ENCODE measurements at places on chromosomes 3 and 15.

GRCh38 chr3:48477959-48478520 is 25.9 kb downstream of the SHISA5 start:
- no peak for DNase-seq

DNA sequence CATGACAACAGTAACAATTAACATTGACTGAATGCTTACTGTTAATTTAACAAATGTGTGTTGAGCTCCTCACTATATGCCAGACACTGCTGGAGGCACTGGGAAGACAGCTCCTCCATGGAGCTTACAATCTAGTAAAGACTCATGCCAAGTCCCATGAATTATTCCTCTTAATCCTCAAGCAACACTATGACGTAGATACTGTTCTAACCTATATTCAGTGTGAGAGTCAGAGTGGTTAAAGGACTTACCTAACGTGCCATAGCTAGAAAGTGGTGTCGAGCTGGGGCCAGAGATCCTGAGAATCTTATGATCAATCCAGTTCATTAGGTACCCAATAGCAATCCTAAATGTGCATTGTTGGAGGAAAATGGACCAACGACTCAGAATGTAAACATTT is 43.6 kb downstream of the MYO1E start:
- no peak for DNase-seq

DNA sequence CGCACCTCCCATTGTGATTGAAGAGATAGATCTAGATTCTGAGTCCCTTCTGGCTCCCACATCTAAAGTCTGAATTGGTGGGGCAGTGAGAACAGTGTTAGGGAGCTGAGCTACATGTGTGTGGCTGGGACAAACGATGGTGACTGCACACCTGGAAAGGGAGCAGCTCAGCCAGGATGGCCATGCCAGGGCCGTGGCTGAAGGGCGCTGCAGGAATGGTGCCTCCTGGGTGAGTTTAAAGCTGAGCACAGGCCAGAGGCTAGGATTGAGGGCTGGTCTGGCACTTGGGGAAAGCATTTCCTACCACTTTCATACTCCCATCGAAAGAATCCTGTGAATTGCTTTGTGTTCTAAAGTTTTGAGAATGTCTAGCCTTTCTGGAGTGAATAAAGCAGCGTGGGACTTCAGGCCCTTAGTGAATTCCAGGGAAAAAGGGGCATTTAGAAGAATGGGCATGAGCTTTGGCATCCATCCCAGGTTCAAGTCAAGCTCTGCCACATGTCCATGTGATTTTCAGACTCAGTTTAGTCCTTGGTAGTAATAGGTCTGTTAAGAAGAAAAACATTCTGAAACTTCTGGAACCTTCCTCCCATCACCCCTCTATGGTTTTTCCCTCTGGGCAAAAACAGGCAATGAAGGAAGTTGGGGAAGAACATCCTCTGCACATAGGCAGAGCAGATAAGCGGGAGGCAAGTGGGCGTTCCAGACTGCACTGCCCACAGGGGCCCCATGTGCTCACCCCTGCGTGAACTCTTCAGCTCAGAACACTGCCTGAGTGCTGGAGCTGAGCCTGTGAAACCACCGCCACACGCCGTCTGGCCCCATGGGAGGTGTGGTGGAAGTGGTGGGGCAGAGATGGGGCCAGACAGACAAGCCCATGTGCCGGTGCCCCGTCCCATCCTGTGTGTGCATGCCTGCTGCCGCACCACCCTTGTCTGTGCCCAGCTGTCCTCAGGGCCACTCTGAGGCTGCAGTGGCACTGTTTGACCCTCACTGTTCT is 12.9 kb upstream of the CPNE9 start:
- DNase-seq = no peak

- no peak for DNase-seq
Measured at GRCh38 chr3:16411441-16411840, 102.1 kb downstream of the RFTN1 start.

- DNase-seq = no peak
Measured at GRCh38 chr15:101407439-101407838, 82.1 kb downstream of the PCSK6 start.

DNA sequence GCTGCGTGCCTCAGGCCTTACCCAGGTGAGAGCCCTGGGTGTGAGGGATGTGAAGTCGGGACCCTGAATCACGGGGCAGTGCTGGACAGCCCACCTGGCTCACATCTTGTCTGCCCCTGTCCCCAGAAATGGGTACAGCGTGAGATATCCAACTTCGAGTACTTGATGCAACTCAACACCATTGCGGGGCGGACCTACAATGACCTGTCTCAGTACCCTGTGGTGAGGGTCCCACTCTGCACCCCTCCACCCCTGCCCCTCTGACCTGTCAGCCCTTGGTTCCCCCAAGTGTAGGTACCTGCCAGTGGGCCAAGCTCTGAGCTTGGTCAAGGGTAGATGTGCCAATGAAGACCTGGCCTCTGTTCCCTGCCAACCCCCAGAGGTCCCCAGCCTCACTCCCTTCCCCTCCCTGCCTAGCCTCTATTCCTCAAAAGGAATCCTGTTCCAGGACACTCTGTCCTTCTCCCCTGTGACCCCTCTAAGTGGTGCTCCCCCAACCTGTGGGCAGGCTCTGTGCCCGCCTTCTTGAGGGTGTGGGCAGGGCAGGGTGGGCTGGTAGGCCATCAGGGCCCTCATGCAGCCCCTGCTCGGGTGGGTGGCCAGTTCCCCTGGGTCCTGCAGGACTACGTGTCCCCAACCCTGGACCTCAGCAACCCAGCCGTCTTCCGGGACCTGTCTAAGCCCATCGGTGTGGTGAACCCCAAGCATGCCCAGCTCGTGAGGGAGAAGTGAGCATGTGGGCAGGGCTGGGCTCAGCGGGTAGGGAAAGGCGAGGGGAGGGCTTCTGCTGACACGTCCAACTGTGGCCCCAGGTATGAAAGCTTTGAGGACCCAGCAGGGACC is 25.1 kb downstream of the NBEAL2 start:
- no peak for DNase-seq

DNA sequence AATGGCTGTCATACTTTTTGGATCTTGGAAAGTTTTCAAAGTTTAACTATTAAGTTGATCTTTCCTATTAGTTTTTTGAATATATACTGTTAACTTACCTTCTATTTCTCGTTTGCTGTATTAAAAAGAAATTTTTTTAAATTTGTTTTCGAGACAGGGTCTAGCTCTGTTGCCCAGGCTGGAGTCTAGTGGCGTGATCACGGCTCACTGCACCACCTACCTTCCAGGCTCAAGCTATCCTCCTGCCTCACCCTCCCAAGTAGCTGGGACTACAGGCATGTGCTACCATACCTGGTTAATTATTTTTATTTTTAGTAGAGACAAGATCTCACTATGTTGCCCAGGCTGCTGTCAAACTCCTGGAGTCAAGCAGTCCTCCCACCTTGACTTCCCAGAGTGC is 4.6 kb downstream of the KNL1 start:
- DNase-seq = no peak

DNA sequence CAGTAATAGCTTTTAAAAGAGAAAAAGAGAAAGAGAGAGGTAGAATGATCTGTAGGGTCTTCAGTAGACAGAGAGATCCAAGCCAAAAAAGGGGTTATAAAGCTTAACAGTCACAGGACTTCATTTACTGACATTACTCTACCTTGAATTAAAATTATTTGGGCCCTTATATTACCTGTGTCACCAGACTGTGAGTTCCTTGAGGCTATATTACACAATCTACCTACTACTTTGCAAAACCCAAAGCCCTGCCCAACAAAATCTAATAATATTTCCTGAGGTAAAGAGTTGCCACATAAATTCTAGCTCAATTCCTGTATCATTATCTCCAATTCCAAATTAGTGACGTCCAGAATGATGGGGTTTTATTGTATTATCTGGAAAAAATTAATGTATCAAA is 1.9 kb downstream of the UBR1 start:
- DNase-seq = no peak
